ENCODE measurements at places on chromosomes 12 and 14.
A peak's percentile ranks its signal among the peaks of the same experiment; 100 is the strongest.

- DNase-seq = no peak
These were observed 49.4 kb downstream of the CCNK start for GRCh38 chr14:99530407-99531155.

- DNase-seq = peak; percentile 66
These were observed 141.7 kb downstream of the TMEM132C start for GRCh38 chr12:128408669-128409068.

GRCh38 chr14:49461529-49462401 is 124.4 kb downstream of the RPS29 start:
- DNase-seq = peak; percentile 72

DNA sequence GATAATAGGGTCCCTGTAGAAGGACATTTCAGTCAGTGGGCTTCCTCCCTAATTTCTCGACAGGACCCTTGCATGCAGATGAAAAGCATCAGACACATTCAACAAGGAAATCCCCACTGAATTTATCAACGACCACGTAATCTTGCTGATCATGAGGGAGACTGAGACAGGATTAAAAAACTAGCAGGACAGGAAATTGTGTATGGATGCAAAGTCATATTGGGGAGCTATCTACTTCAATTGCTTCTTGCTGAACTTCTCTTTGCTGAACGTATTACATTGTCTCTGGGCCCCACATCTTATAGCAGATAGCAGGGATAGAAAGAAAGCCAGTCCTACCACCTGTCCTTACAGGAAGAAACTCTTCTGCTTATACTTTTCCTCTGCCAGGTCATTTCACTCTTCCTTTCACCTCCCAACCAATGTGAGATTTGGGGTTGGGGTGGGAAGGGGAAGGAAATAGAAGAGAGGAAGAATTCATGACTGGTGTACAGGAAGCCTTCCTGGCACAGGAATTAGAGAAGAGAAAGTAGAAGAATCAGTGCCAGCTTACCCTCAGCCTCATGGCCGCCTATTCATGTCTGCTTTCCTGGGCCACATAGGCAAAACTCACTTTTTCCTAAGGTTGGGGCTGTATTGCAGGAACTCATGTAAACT is 333.3 kb downstream of the ZFP36L1 start:
- peak; percentile 59 for DNase-seq

DNA sequence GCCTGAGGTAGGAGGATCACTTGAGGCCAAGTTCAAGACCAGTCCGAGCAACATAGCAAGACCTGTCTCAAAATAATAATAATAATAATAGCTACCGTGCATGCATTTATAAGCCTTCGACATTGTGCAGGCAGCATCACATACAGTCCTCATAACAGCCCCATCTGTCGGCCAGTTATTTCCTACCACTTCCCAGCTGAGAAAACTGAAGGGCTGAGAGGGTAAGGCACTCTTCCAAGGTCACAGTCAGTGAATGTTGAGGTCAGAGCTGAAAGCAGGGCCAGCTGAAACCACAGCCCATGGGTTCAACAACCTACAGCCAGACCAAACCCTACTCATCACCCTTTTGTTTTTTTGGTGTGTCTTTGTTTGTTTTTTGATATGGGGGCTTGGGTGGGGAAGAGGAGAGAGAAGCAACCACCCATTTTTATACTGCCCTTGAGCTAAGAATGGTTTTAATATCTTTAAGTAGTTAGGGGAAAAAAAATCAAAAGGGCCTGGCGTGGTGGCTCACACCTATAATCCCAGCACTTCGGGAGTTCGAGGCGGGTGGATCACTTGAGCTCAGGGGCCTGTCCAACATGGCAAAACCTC is 16.8 kb upstream of the ITPK1 start:
- DNase-seq = peak; percentile 33

DNA sequence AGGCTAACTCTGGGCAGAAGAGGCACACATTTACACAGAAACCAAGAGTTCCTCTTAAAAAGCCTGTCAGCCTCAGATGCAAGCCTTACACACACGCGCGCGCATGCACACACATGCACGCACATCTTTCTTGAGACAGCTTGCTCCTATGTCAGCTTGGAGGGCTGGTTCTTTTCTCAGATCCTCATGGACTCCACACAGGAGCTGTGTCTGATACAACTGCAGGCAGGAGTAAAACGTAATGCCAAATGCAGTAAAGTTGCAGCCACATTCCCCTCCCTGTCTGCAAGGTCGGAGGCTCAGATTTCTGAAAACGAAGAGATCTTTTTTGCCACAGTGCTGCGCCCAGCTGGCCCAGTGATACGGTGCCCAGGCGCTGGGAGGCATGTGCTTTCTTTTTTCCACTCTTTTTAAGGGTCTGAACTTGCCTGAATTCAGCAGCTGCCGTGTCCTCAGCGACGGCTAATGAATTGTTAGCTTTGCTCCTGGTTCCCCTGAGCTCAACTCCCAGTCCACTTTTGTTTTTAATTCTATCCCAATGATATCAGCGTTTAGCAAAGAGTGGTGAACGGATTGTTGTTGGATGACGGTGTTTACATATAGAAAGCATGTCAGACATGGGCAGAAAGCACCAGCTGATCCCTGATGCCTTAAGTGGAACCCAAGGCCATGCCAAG is 72.9 kb upstream of the FOXN3 start:
- DNase-seq = peak; percentile 84

DNA sequence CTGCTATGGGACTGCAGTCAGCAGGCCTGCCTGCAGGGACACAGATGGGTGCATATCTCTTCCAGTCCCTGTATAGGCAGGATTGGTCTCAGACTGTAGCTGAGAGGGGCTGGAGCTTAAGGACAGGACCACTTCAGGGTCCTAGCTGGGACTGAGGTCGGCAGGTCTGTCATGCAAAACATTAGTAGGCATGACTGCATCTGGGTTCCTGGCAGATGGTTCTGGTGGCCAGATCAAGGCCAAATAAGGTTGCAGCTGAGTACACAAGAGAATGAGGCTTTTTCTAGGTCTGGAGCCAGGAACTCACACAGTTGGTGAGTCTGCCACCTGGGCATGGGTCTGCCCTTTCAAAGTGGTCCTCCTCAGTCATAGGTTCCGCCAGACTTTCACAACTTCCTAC is 155.8 kb downstream of the TPH2 start:
- DNase-seq = no peak

- DNase-seq = peak; percentile 28
These were observed 1.6 kb downstream of the GIT2 start for GRCh38 chr12:109994401-109995175.

GRCh38 chr12:52643233-52644077 is 8.6 kb downstream of the KRT2 start:
- no peak for DNase-seq

GRCh38 chr14:69183735-69184134 is 7.6 kb upstream of the EXD2 start:
- no peak for DNase-seq

GRCh38 chr14:52325126-52325525 is 11.0 kb downstream of the PTGER2 start:
- DNase-seq = peak; percentile 60

- DNase-seq = peak; percentile 52
These were observed 18.6 kb downstream of the PEX5 start for GRCh38 chr12:7207866-7208625.

- peak; percentile 27 for DNase-seq
These were observed 180.2 kb upstream of the SYT1 start for GRCh38 chr12:78684419-78684818.

DNA sequence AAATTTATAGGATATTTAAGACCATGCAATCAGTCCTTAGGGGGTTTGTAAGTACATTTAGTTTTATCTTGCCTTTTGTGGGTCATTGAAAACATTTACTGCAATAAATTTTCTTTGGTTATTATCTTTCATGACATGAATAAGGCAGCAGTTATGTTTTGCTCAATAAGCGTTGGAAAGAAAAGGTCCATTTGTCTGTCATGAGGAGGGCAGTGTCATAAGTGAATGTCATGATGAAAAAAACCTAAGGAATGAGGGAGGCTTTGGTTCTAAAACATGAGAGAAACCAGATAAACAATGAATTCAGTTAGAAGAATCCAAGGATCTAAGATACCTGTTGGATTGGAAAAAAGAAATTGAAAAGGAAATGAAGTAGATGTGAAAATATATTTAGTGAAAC is 209.4 kb downstream of the NAV3 start:
- DNase-seq = no peak

- peak; percentile 35 for DNase-seq
These were observed 58.2 kb downstream of the DHRS2 start for GRCh38 chr14:23694085-23694948.

DNA sequence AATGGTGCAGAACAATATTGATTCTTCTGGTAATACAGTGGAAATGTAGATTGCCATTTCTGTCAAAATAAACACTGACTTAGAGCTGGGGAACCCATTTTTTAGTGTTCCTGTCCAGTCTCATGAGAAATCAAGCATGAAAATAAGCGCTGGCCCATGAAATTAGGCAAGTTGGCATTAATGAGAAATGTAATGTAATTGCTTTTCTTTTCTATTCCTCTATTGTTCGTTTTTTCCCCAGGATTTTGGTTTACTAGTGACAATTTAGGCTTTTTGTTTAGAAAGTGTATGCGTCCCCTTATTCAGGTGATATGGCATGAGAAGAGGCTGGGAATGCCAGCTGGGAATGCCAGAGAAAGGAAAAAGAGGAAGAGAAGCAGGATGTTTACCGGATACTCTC is 64.4 kb upstream of the KICS2 start:
- no peak for DNase-seq

DNA sequence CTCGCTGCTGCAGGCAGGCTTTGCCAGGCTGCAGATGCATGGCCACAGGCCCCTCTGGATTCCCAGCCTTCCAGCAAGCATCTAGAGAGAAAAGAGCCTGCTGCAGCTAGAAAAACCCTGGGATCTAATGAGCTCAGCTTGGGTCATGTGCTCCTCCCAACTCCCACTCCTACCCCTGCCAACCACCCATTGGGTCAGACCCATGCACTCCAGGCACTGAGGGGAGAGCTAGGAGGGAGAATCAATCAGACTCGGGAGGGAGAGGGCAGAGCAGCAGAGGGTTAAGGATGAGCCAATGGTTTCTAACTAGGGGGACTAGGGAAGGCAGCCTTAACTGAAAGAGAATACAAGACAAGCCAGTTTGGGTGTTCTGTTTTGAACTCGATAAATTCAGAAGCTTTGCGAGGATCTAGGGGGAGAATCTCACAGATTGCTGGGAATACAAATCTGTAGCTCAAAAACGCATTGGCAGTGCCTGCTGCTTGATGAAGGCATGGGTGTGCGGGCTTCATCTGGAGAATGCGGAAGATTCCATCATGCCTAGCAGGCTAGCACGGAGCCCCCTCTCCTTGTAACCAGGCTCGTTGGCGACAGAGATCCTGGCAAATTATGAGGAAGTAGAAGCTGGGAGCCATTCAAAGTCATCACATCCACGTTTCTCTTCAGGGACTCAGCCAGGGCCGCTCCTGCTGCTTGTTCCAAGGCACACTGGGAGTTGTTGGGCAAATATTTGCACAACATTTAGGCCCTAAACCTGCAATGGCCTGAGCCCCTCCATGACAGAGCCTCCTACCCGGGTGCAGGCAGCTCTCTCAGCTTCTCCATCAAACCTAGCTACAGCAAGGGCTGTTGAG is 56.4 kb downstream of the VCPKMT start:
- DNase-seq = no peak

DNA sequence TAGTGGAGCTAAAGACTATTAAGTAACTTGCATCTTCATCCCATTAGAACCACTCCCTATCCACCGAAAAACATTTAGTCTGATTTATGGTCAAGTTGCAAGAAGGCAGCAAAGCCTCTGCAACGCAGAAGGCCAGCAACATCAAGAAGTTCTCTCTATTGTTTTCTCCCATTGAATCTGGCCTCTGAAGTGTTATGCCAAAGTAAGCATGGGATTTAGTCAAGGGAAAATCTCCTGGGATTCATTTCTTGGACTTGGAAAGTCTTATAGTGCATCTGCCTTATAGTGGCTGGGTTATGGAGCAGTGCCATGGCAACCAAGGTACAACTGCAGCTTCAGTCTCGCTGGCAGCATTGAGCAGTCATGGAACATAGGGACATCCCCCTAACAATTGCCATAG is 87.7 kb upstream of the KRR1 start:
- DNase-seq = peak; percentile 38

DNA sequence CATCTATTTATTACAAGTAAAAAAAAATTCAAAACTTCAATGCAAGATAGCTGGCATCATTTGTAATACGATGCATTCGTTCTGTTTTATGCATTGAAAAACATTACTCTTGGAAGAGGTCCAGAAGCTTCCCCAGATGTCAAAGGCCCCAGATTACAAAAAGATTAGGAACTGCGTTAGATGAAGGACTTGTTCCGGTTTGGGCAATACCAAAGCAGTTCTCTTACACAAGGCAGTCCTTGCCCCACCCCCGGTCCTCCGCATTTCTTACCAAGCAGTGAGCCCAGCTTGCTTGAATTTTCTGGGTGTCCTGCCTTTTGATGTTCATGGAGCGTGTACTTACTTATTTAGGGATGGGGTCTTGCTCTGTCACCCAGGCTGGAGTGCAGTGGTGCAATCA is 4.8 kb upstream of the HVCN1 start:
- peak; percentile 59 for DNase-seq

- no peak for DNase-seq
These were observed 11.0 kb upstream of the CELA1 start for GRCh38 chr12:51357374-51358047.

DNA sequence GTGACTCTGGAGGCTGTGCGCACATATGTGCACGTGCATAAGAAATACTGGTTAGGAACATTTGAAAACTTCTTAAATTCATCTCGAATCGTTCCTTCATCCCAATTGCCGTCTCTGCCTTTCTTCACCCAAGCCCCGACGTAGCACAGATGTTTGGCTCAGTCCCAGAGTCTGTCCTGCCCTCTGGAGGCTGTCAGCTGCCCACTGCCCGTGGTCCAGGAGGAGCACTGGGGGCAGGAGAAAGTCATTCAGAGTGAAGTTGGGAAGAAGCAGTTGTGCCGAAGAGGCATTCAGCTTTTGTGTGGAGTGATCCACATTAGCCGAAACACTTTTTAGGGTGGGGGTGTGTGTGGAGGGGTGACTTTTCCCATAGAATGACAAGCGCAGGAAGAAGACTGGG is 124.9 kb downstream of the TSPAN9 start:
- peak; percentile 45 for DNase-seq

DNA sequence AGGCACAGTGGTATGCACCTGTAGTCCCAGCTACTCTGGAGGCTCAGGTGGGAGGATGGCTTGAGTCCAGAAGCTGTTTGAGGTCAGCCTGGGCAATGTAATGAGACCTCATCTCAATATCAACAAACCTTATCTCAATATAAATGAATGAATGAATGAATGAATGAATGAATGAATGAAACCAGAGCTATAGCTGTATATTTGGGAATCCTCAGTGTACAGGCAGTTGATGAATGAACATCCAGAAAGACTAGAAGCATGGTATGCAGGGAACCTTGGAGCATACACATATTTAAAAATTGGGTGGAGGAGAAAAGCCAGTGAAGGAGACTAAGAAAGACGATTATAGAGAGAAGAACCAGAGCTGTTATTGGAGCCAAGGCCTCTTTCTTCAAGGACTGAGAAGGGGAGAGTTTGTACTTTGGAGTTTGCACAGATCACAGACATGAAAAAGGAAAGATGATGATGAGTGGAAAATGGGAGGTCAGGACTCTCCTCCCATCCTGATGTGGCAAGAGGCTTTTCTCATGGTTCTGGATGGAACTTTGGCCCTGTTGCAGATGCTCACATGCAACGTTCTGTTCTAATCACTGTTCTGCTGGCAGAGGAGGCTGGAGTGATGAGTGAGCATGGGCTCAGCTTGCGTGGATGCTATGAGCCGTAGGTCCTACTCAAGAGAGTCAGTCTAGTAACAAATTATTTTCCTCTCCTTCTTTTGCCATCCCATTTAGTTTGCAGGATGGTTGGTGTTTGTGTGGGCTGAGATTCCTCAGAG is 114.4 kb downstream of the PRKCH start:
- DNase-seq = no peak
